ENCODE measurements at places on chromosomes 1 and 21. TPM values are rescaled to one million over a fixed set of nuclear protein-coding genes. Genes with fewer than 3 reads are reported as not detected.

Gene PTAFR
- total RNA-seq, result 1.1 TPM

Gene KRTAP10-4
- total RNA-seq, result not detected

Gene FCRL4
- total RNA-seq, result not detected

Gene MTARC1
- not detected for total RNA-seq

Gene HOOK1
- total RNA-seq, result 25.2 TPM

Gene TMEM69
- total RNA-seq, result 23.9 TPM

Gene INAVA
- total RNA-seq, result not detected

Gene SERINC2
- total RNA-seq, result not detected

Gene SAMD13
- total RNA-seq, result 0.75 TPM

Gene SSX2IP
- total RNA-seq, result 11.4 TPM

Gene UBE2U
- total RNA-seq, result not detected

Gene CNKSR1
- total RNA-seq, result 2.4 TPM

Gene OR2T33
- not detected for total RNA-seq

Gene C1QA
- 0.66 TPM for total RNA-seq

Gene SYTL1
- 135 TPM for total RNA-seq

Gene RNF186
- total RNA-seq, result not detected

Gene CD1B
- total RNA-seq, result not detected

Gene SHISAL2A
- total RNA-seq, result 83.4 TPM

Gene IGSF21
- not detected for total RNA-seq

Gene CRNN
- total RNA-seq, result not detected

Gene ZNF648
- total RNA-seq, result not detected

Gene WNT4
- not detected for total RNA-seq

Gene TMPRSS15
- not detected for total RNA-seq

Gene PAQR6
- 2.8 TPM for total RNA-seq

Gene CD52
- total RNA-seq, result 772 TPM

Gene POTED
- total RNA-seq, result not detected

Gene GBP7
- not detected for total RNA-seq

All from naive thymus-derived CD8-positive, alpha-beta T cell (primary cell).